ENCODE measurements at places on chromosomes 6 and 20. TPM values are rescaled to one million over a fixed set of nuclear protein-coding genes. Genes with fewer than 3 reads are reported as not detected.

Gene KCNG1
- 5.6 TPM for total RNA-seq

Gene SNX21
- total RNA-seq = 33.5 TPM

Gene RAD21L1
- total RNA-seq = not detected

Gene SLC17A2
- 0.11 TPM for total RNA-seq

Gene LY86
- total RNA-seq = 4.1 TPM

Gene BCL2L1
- total RNA-seq = 24.2 TPM

Gene SIRPD
- total RNA-seq = not detected

Gene BANF2
- total RNA-seq = not detected

DNA sequence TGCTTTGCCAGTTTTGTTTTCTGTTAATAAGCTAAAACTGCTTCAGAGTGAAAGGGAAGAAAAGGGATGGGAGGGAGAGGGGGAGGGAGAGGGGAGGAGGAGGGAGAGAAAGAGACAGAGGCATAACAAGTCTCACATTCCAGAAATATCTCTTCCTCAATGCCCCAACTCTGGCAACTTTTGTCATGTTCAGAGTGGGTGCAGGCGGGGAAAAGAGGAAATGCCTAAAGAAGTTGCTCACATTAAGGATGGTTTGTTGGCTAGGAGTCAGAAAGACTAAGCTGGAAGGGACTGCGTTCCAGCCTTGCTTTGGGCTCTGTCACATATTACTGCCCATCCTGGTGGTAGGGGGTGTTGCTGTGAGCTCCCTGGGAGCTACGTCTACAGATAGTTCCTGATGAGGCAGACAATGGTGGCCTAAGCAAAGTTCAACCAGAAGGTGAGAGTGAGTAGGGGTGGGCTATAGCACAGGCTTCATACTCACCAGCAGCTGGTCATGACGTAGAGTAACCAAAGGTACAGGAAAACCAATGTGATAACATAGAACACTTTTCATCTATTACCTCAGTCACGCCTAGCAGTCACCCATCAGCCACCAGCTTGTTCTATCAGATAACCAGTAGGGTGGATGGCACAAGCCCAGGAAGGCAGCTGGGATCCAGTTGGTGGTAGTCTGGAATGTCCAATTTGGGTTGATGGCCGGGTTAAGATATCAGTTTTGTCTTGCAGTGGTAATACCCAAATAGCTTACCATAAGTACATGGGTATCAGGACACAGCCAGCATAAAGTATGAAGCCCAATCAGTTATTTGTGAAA, 2.1 kb downstream of the TSPYL4 start:
- no peak for DNase-seq

GRCh38 chr20:24097506-24098245, 109.1 kb upstream of the GGTLC1 start:
- DNase-seq = no peak

DNA sequence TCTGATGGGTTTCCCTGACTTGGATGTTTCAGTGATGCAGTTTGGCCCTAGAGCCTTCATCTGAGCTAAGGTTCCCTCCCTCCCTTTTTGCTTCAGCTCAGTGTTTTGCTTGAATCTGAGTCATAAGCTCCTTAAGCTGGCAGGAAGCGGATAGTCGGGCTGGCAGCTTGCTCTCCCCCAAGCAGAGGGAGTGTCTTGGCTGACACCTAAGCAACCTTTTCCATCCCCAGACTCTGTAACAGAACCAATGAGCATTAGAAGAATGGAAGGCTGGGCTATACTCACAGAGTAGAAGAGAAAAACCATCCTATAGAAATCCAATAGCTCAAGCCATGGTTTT, 98.3 kb downstream of the HAO1 start:
- no peak for DNase-seq

GRCh38 chr6:7991536-7991935, 72.7 kb downstream of the BLOC1S5 start:
- no peak for DNase-seq

DNA sequence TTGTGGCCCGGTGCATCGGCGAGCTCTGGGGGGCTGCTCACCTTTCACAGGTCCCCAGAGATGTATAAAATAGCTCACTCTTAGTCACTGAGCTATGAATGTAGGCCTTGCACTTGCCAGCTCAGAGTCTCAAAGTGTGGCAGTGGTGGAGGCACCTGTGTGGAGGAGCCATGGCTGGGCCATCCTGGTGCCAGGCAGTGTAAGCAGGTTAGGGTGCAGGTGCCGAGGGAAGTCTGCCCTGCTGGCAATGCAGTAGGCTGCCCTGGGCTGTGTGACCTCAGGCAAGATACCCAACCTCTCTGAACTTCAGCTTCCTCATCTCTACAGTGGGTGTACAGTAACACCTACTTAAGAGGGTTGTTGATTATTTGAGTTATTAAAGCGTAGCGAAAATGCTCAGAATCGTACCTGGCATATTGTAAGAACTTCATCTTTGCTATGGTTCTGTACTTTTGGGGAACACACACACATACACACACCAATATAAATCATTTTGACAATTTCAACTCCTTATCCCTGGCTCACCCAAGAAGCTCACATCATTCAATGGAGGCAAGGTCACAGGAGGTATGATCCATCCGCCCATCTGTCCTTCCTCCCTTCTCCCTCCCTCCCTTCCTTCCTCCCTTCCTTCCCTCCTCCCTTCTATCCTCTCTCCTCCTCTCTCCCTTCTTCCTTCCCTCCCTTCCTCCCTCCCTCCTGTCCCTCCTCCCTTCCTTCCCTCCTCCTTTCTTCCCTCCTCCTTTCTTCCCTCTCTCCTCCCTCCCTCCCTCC, 66.8 kb upstream of the STX16 start:
- no peak for DNase-seq

- peak; percentile 14 for DNase-seq
Observed at GRCh38 chr20:37989601-37990295, 43.5 kb downstream of the TTI1 start.

DNA sequence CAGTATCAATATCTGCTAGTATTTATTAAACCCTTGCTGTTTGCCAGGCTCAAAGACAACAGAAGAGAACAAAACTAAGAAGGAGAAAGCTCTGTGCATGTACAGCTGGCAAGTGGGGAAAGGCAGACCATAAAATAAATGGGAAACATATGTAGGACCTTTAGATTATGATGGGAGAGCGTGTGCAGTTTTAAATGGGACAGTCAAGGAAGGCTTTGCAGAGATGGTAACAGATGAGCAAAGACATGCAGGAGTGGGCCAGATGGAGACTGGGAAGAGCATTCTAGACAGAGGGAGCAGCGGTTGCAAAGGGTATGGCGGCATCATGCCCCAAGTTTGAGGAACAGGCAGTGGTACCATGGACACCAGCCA, 260.0 kb downstream of the NRN1 start:
- DNase-seq = no peak

- no peak for DNase-seq
Observed at GRCh38 chr20:64205611-64206026, 41.4 kb downstream of the MYT1 start.

GRCh38 chr6:30562470-30563425, 5.7 kb downstream of the PRR3 start:
- DNase-seq = no peak

DNA sequence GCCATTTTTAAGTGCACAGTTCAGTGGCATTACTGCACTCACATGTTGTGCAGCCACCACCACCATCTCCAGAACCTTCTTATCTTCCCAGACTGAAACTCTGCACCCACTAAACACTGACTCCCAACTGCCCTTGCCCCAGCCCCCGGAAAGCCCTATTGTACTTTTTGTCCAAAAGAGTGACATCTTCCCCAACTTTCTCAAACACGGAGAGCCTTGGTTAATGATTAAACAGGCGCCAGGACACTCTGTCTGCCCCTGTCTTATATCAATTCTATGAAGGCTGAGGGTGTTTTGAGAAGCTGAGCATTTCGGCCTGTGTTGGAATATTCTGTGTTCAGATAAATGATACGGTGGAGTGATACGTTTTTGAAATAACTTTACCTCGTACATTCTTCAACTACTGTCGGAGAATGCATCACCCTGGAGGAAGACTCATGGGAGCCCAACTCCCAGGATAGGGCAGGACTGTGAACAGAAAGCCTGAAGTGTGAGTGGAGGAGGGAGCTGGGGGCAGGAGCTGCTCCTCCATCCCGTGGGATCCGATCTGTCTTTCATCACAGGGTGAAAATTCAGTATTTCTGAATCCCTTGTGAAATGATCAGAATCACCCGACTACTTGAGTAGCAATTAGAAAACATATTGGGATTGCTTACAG, 68.7 kb upstream of the FOXC1 start:
- DNase-seq = no peak

GRCh38 chr6:1386038-1386709, 3.2 kb upstream of the FOXF2 start:
- DNase-seq = no peak

- no peak for DNase-seq
Observed at GRCh38 chr6:1235825-1236224, 76.1 kb upstream of the FOXQ1 start.

DNA sequence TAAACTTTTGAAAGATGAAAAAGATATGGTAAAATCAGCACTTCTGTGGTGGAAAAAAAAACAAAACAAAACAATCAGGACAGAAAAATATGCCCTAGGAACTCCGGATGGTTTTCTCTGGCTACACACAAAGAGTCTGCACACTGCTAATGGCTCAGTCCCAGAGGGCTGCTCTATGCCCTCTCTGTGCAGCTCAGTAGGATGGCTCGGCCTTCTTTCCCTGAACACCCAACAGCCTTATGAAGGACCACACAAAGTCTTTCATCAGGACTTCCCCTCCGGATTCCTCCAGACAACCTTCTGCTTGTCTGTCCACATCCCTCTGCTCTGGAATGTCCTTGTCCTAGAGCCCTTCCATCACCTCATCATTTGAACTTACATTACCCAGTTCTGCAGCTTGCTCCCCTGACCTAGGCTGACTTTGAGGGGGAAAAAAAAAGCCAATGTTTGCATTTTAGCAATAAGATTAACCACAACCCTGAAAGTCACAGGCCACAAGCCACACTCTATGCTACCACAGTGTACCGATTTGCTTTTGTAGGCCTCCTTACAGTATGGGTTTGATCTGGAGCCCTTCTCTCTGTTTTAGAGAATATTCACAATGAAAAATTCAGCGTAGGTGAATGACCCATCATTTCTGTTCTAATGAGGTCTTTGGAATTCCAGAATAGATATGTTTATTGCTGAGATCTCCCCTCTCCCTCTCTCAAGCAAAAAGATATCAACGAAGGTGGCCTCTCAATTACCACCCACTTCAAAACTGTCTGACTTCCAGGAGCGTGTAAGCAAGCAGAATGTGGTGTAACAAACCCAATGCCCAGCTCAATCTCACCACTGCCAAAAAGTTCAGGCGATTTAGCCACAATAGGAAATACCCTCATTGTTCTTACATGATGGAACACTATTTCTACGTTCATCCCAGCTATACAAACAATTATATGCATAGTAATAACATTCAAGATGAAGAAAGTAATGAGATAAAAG, 164.0 kb downstream of the GMDS start:
- DNase-seq = no peak
